ENCODE measurements at places on chromosomes 11 and 22. TPM values are rescaled to one million over a fixed set of nuclear protein-coding genes. Genes with fewer than 3 reads are reported as not detected.

DNA sequence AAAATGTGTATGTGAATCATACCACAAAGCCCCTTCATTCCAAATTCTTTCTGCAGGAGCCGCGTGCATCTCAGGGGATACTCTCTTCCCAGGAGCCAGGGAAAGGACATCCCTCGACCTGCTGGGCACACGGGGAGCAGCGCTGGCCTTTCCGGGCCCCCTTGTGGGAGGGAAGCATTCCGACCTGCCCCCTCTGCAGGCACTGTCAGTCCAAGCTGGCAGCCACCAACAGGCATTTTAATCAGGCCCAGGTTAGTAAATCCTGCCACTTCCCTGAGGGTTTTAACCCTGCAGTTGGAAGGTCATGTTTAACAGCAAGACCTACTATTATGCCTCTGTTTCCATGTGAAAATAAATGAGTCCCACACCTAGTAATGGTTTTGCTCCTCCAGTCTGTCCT is 391.5 kb downstream of the SHANK2 start:
- no peak for DNase-seq

- DNase-seq: peak; percentile 49
Measured at GRCh38 chr11:108142304-108142703, 20.9 kb downstream of the ACAT1 start.

DNA sequence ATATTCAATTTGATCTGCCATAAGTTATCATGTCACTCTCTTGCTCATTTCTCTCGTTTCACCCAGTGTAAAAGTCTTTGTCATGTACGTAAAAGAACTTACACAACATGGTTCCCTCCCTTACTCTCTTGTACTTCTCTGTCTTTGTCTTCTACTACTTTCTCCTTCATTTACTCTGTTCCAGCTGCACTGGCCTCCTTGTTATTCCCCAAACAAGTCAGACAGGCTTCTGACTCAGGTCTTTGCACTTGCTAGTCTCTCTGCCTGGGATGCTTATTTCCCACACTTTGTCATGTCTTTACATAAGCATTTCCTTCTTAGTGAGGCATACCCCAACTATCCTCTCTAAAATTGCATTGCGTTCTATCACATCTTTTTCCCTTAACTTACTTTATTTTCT is 117.3 kb downstream of the CYP2R1 start:
- DNase-seq: no peak

DNA sequence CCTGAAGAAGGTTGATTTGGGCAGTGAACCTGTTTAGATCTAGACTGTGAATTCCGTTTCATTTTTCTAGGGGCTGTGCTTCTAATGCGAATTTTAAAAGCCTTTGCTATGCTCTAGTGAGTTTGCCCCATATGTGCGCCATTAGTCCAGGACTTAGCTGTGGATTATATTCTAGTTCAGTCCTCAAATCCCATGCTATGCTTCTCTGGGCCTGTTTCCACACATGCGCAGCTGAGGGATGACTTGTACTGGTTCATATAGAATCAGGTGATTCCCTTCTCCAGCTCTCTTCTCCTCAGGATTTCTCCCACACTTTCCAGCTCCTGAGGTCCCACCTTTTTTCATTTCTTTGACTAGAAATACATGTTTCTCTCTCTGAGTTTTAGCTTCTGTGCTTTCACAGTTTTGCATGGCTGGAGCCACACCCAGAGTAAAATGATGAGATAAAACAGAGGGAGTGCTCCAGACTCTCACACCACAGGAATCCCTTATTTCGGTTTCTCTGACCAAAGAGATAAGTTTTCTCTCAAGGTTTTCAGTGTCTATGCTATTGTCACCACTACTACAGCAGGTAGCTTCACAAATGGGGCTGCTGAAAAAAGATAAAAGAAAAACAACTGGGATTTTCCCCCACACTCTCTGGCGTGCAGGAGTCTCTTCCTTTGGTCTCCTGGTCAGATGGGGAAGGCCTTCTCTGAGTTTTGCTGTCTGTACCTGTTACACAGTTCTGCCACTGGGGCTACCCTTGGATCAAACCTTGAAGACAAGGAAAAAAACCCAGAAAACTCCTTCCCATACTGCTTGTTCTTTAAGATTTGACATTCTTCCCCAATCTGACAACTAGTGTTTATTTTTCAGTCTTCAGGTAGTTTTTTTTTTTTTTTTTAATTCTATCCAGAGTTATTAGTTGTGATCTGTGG is 96.2 kb upstream of the TEAD1 start:
- DNase-seq: no peak

DNA sequence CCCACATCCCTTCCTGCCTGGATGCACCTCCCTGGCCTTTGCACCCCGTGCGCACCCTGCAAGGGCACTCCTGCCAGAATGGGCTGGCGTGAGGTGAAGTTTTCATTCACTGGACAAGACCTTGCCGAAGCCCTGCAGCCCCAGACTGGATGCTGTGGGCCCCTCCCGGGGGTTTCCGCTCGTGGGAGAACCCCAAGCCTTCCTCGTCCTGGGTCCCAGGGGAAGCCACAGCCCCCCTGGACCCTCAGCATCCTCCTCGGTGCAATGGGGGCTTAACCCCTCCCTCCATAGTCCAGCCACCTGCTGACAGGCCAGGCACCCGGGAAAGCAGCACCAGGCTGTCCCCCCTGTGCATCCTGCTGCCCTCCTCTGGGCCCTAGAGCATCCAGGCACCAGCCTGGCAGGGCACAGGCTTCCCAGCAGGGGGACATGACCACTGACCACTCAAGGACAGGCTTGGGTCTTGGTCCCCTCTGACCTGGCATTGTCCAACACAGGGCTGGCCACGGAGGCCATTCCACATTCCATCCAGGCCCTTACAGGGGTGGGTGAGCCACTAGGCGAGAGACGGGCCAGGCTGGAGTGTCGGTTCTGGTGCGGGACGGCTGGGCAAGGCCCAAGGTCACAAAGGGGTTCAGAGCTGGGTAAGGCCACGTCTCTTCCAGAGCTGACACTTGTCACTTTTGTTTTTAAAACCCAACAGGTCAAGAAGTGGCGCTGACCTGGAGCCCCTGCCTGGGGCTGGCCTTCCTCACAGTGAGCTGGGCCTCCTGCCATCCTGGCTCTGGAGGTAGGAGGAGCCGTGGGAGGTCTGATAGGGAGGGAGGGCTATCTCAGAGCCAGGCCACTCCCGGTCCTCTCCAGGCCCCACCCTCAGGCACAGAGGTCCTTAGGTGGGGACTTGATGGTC is 41.5 kb upstream of the PPARA start:
- no peak for DNase-seq

RAB39A gene
- total RNA-seq: not detected

GRCh38 chr11:9687711-9688477 is 24.0 kb downstream of the SWAP70 start:
- peak; percentile 46 for DNase-seq

DNA sequence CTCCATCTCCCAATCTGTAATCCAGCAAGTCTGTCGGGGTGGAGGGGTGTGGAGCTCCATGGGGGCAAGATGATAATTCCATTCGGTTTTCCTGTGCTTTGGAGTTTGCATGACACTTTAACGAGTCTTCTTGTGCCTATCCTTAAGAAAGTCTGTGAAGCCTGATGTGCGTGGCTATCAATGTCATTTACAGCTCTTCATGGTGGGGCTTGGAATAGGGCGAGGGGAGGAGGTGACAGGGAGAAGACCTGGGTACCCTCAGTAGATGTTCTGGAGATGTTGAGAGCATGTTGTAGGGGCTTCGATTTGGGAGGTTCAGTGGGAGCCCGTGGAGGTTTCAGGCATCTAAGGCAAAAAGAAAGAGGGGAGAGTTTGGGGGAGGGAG is 579 bp upstream of the PHLDB1 start:
- DNase-seq: no peak

PATE2 gene
- not detected for total RNA-seq

GRCh38 chr11:924406-925157 is 1.1 kb upstream of the AP2A2 start:
- DNase-seq: no peak

DNA sequence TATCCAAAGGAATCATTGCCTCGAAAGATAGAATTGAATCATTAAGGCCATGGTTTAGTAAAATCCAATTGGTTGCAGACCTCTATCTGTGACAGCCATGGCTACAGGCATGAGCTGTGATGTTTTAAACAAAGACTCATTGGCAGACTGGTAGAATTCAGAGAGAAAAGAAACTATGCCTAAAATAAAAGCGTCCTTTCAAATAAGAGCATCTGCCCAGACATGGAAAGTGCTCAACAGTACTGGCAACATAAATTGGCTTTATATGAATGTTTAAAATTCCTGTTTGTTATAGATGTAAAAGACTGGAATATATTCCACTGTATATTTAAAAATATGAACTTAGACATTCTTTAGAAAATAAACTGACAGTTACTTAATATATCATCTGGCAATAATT is 2034.2 kb downstream of the LRRC4C start:
- DNase-seq: no peak

GRCh38 chr11:93747122-93747521 is 5.7 kb downstream of the C11orf54 start:
- no peak for DNase-seq

GRCh38 chr22:31969789-31970489 is 25.6 kb downstream of the YWHAH start:
- DNase-seq: peak; percentile 83
